ENCODE measurements at places on chromosomes 6 and 20.

- no peak for DNase-seq
Measured at GRCh38 chr6:136757150-136757549, 35.1 kb downstream of the MAP3K5 start.

DNA sequence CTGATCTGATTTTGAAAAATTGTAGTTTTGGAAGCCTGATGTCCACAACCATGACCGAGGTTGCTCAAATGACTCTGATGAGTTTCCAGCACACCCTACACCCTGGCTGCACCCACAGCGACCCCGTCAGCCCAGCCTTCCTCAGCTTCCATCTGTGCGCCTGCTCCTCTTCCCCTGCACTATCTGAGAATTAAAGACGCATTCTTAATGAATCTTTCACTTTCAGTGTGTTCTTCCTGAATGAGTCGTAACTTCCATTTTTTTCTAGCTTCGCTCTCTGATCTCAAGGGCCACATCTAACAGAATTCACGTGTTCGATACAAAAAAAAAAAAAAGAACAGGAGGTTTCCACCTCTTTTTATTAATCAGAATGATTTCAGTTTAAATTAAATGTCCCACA is 21.3 kb upstream of the RREB1 start:
- DNase-seq = peak; percentile 46

DNA sequence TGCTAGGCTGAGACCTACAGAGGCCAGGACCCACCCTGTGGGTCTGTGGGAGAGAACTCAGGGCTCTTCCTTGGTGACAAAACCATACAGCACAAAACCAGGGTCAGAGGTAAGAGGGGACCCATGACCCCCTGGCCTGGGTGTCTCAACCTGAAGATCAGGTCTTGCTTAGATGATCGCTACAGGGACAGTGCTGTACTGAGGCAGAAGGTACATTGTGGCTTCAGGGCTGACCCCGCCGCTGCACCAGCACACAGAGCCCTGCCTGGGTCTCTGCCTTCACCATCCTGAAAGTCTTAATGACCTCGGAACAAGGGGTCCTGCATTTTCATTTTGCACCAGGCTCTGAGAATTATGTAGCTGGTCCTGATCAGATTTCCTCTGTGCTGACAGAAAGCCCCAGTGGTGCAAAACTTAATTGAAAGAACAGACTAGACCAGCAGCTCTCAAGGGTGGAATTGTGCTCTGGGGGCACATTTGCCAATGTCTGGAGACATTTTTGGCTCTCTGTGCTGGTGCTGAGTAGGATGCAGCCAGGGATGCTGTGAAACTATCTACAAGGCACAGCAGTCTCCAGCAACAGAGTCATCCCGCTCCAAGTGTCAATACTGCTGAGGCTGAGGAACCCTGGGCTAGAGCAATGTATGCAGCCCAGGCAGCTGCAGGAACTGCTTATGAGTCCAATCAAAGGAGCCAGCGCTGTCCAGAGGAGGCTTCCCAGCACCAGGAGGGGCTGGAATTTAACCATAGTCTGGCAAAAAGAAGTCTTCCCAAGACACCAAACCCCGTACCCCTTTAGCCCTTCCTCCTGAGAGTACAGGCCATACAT is 254.9 kb downstream of the ERMARD start:
- DNase-seq = no peak

DNA sequence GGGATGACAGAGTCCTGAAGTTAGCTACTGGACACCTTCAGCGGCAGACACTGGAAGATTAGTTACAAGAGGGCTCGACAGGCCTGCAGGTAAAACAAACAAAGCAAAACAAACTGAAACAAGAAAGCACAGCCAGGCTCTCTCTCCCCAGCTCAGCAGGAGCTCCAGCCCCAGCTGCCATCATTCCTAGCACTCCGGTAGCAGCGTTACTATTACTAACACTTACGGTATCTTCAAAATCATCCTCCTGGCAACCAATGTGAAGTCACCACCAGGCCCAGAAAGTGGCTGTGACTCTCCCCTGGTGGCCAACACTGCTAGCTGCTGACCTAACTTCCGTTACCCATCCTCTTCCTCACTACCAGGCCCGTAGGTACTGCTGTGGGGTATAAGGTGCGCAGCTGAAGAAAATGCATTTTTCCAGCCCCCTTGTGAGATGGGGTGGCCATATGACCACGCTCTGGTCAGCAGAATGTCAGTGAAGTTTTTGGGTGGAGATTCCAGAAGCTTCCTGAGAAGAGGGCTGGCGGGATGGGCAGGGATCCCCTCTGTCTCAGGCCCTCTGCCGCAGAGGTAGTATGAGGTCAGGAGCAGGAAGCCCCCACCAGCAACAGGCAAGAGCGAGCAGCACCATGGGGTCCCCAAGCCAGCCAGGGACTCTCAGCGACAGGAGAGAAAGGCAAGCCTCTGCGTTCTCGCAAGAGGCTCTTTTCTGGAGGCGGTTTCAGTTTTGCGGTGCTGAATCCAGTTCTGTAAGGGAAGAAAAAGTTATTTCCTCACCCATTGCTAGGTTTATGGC is 37.4 kb upstream of the TBXT start:
- DNase-seq = no peak

DNA sequence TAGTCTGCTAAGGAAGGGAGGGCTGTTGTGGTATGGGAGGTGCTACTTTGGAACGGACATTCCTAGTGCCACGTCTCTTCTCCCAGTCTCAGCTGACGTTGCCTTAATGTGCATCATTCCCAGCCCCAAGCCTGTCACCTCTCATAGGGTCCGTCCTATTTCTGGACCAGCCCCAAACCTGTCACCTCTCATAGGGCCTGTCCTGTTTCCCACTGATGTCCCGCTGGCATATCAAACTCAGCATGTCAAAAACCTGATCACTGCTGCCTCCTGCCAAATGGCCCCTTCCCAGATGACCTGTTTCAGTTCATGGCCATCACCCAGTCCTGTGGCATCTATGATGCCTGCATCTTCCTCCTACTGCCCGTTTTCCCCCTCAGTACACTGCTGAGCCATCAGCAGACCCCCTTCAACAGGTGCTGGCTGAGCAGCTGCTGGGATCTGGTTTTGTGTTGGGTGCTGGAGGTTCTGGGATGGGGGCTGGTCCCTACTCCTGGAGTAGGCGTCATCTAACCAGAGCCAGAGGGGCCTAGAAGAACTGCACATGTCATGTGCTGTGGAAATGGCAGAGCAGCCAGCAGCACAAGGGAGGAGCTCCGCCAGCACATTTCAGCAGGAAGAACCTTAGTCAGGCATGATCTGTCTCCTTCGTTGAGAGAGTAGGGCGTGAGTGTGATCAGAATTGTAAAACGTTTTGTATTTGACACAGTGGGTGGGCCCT is 3.3 kb downstream of the ENTPD6 start:
- DNase-seq = no peak

DNA sequence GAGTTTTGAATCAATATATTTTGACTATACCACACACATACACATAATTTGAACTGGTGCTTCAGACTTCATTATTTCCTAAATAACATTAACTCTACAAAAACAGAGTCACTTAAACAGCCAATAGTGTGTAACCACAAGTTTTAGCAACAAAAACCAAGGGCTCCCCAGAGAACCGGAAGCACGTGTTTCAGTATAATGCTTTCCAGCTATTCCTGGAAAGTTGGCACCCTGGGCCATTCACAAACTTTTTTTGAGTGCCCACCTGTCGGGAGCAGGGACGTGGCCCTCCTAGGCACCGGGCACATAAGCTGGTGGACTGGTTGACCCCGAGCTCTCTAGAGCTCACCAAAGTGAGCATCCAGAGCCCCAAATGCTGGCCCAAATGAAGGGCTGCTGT is 1.9 kb upstream of the SLC35D3 start:
- DNase-seq = no peak

GRCh38 chr6:54094786-54095185 is 16.5 kb upstream of the MLIP start:
- DNase-seq = no peak

GRCh38 chr6:27617700-27618689 is 145.1 kb upstream of the ZNF184 start:
- no peak for DNase-seq

DNA sequence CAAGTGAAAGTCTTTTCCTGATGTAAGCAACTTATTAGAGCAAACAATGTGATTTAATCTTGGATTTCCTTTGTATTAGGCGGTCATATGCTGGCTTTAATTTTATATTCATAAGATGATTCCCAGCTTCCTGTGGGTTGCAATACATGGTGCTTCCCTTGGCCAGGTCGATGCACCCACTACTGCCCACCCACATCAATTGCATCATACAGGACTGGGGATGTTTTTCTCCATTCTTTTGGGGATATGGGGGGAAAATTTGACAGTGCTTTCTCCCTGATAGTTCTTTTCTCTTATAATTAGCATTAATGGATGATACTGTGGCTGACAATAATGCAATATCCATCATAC is 187.6 kb downstream of the JARID2 start:
- no peak for DNase-seq

GRCh38 chr6:12704946-12705345 is 11.6 kb upstream of the PHACTR1 start:
- DNase-seq = no peak

GRCh38 chr20:6081236-6081635 is 27.4 kb upstream of the LRRN4 start:
- no peak for DNase-seq

- DNase-seq = no peak
Measured at GRCh38 chr6:43705996-43706395, 18.4 kb upstream of the MRPS18A start.

- DNase-seq = no peak
Measured at GRCh38 chr6:132054525-132054924, 103.4 kb upstream of the CCN2 start.

- DNase-seq = peak; percentile 81
Measured at GRCh38 chr6:144582939-144583613, 297.9 kb downstream of the UTRN start.

DNA sequence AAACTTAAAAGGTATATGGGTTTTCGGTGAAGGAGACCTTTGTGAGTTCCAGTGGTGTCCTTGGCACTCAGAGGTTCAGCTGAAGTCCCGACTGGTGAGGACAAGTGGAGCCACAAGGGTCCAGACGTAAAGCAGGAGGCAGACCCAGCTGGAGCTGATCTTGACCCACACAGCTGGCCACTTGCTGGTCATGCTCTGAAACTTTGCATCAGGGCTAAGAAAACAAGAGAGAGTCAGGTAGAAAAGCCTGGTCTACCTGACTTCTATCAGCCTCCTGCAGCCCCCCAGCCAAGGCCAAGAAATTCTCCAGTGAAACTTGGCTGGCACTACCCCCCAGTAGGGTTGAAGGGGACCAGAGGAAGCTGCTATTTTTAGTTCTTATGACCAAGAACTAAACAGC is 21.6 kb downstream of the SERINC3 start:
- DNase-seq = no peak

- no peak for DNase-seq
Measured at GRCh38 chr6:147677647-147678046, 169.2 kb downstream of the SAMD5 start.

DNA sequence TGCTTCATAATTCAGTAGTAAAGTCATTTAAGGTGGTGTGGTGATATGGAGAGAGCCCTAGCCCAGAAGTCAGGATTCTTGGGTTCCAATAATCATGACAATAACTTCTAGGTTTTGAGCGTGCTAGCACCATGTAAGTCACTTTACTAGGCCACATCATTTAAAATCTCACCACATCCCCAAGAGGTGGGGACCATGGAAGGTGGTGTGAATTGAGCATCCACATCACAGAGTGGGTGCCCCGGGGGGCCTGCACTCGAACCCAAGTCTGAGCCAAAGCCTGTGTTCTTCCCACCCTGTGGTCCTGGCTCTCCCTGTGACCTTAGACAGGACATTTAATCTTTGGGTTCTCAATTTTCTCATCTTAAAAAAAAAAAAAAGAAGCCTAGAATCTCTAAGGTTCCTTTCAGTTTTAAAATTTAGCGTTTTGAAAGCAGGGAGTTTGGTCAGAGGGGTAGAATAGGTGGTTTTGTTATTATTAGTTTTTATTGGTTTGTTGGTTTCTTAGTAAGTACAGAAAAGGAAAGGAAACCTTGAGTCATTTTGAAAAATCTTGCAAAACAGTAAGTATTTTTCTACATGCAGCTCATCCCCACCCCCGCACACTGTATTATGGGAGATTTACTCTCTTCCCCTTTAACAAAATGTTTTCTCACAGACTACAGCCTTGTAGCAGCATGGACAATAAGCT is 26.4 kb downstream of the ARMC2 start:
- DNase-seq = peak; percentile 76

DNA sequence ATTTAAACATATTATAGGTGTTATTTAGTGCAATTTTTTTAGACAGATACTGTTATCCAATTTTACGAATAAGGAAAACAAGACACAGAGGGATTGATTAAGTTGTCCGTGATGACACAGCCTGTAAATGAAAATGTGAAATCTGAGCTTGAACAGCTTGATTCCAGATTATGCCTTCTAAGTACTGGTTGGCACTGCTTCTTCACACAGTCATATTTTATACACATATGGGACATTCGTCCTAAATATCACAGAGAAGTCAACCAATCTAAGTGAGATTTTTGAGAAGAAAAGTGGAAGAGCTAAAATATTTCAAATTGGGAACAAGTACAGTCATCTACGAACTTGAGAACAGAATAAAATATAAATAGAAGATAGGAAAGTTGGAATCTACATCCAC is 756.3 kb downstream of the BCKDHB start:
- no peak for DNase-seq

- DNase-seq = peak; percentile 35
Measured at GRCh38 chr6:15879371-15880261, 216.8 kb upstream of the DTNBP1 start.

- no peak for DNase-seq
Measured at GRCh38 chr20:23344336-23344735, 6.3 kb upstream of the NXT1 start.

DNA sequence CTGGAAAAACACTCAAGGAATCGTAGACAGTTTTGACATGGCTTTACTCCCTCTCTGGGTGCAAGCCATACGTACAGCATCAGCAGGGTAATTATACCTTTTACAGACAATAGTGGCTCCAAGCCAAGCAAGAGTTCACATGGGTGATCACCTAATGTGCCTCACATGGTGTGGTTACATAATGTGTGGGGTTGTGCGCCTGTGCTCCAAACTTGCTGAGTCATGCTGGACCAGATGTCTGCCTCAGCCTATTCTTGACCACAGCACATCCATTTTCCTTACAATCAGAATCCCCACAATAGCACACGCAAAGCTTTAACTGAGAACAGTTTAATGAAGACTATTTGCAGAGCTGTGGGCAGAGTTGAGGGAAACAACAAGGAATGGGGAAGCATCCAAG is 74.5 kb downstream of the ALDH8A1 start:
- DNase-seq = no peak

- no peak for DNase-seq
Measured at GRCh38 chr6:2966347-2966746, 5.0 kb downstream of the SERPINB6 start.

DNA sequence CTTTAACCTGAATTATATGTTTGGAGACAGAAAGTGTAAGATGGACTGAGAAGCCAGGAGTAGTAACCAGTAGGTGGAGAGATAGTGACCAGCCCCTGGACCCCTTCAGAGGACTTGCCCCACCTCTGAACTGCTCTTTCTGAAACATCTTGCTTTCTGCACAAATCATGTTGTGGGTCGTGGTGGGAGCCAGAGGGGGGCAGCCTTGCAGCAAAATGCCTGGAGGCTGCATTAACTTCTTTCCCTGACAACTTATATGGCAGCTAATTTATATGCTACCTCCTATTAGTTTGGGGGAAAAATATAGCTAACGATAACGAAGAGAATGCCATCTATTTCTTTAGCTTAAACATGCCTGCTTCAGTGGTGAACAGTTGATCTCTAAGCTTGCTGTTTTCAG is 859.8 kb downstream of the MAFB start:
- DNase-seq = no peak

Measured in CD4-positive, alpha-beta T cell treated with Interleukin-4 for 4 hours (primary cell).